Placental pericyte (primary cell): ENCODE measurements at places on chromosomes 4 and X. TPM values are rescaled to one million over a fixed set of nuclear protein-coding genes. Genes with fewer than 3 reads are reported as not detected.

The LRP2BP gene
- total RNA-seq: 0.22 and 0.43 TPM in 2 replicates

The SSX7 gene
- total RNA-seq: not detected in 2 replicates

The TBC1D14 gene
- total RNA-seq: 37.9 and 44.4 TPM in 2 replicates

The ASB5 gene
- total RNA-seq: 2.1 and 2.2 TPM in 2 replicates

The TLR2 gene
- total RNA-seq: 0.22 and 0.29 TPM in 2 replicates

The GRIA2 gene
- under 0.01 TPM in 1 of 2 replicates, not detected in the other for total RNA-seq

The ESX1 gene
- not detected in 2 replicates for total RNA-seq

The CTSO gene
- 10.3 and 12.3 TPM in 2 replicates for total RNA-seq

The LARP7 gene
- 19.5 and 23.2 TPM in 2 replicates for total RNA-seq

The GPC3 gene
- 4.2 TPM in 1 of 2 replicates, not detected in the other for total RNA-seq

The ITIH6 gene
- total RNA-seq: not detected in 2 replicates

The NOX1 gene
- total RNA-seq: 0.22 TPM in 1 of 2 replicates, not detected in the other

The NSG1 gene
- total RNA-seq: 0.29 and 1.3 TPM in 2 replicates

The TRAM1L1 gene
- total RNA-seq: 0.22 and 1.9 TPM in 2 replicates

The SLC6A14 gene
- total RNA-seq: not detected in 2 replicates

The CCNA2 gene
- 2.0 and 129 TPM in 2 replicates for total RNA-seq

The SNCA gene
- total RNA-seq: 4.9 and 7.9 TPM in 2 replicates

The KCND1 gene
- under 0.01 and 0.14 TPM in 2 replicates for total RNA-seq

The RTL3 gene
- total RNA-seq: 0.43 TPM in 1 of 2 replicates, not detected in the other

The USP51 gene
- 0.88 and 2.1 TPM in 2 replicates for total RNA-seq

The NKX3-2 gene
- total RNA-seq: 0.22 and 0.29 TPM in 2 replicates
